ENCODE measurements at places on chromosomes 7 and 10. TPM values are rescaled to one million over a fixed set of nuclear protein-coding genes. Genes with fewer than 3 reads are reported as not detected.

The GFRA1 gene
- total RNA-seq = not detected

The TMEM176A gene
- total RNA-seq = not detected

The GTPBP4 gene
- 78.2 TPM for total RNA-seq

The CLDN4 gene
- total RNA-seq = not detected

The MINPP1 gene
- 0.64 TPM for total RNA-seq

The DLX6 gene
- not detected for total RNA-seq

The HOXA10 gene
- total RNA-seq = not detected

The HTR7 gene
- total RNA-seq = not detected

The SFRP5 gene
- 4.3 TPM for total RNA-seq

The PLPP4 gene
- not detected for total RNA-seq

The ZNF722 gene
- total RNA-seq = not detected

The GET4 gene
- 75.4 TPM for total RNA-seq

The PRSS37 gene
- total RNA-seq = not detected

The HOXA3 gene
- total RNA-seq = not detected

The PHTF2 gene
- total RNA-seq = 10.2 TPM

The DRGX gene
- total RNA-seq = not detected

The LBX1 gene
- total RNA-seq = not detected

The OR6B1 gene
- not detected for total RNA-seq

The PTN gene
- not detected for total RNA-seq

The AGR2 gene
- not detected for total RNA-seq

The BTBD16 gene
- not detected for total RNA-seq

The VPS41 gene
- 23.0 TPM for total RNA-seq

The MAP3K8 gene
- total RNA-seq = 42.4 TPM

The SLC35G1 gene
- 0.94 TPM for total RNA-seq

The C10orf53 gene
- not detected for total RNA-seq

The TMEM196 gene
- total RNA-seq = not detected

The GPR26 gene
- not detected for total RNA-seq

The ACSM6 gene
- not detected for total RNA-seq

The RASSF4 gene
- 0.30 TPM for total RNA-seq

The FOXI2 gene
- not detected for total RNA-seq

The SPDYE2B gene
- total RNA-seq = not detected

The OR2A1 gene
- not detected for total RNA-seq

The RPEL1 gene
- total RNA-seq = not detected
